ENCODE measurements at places on chromosomes 5 and 9.

- no peak for DNase-seq
These were observed 87.7 kb downstream of the PDE8B start for GRCh38 chr5:77298146-77298545.

- no peak for DNase-seq
These were observed 184.4 kb downstream of the CD180 start for GRCh38 chr5:67012171-67012570.

DNA sequence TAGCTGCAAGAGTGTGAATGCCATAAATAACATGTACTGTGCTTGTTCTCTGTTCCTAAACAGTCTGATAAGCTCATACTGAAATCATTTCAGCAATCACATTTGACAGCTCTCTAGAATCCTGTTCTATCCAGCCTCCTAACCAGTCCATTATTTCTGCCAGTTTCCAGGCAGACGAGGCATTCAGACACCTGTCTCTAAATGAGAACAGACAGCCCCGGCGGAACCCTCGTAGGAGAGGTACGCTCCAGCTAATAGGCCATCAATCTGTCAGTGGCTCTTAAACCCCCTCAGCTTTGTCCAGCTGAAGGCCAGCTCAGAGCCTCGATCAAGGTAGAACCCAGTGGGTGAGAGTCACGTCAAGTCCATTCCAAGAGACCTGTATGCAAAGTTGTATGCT, 272.3 kb downstream of the GLIS3 start:
- no peak for DNase-seq

DNA sequence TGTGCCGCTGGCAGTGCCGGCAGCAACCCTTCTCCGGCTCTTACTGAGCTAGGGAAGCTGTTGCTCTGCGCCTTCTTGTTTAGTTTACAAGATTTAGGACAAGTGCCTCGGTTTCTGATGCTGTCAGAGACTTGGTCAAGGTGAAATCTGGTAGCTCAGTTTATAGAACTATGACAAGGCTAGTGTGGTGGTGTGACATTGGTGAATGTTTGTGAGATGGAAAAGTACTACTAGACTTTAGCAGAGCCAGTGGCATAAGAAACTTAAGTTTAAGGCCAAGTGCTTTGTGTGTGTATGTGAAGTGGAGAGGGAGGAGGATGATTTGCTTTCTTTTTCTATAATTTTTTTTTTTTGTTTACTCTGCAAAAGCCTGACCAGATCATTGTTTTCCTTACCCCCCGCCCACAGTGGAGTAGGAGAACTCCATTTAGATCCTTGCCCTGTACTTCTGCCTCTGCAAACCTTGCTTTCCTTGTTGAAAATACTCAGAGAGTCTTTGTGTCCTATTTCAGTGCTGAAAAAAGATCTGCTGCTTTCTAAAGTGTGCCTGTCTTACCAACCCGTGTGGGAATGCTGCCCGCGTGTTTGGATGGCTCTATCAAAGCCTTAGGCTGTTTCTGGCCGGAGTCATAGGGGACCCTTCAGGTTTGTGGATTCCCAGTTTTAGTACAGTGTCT, 75.9 kb downstream of the TRIO start:
- DNase-seq, result no peak

GRCh38 chr9:92762781-92763708, 1.6 kb downstream of the BICD2 start:
- DNase-seq, result no peak

DNA sequence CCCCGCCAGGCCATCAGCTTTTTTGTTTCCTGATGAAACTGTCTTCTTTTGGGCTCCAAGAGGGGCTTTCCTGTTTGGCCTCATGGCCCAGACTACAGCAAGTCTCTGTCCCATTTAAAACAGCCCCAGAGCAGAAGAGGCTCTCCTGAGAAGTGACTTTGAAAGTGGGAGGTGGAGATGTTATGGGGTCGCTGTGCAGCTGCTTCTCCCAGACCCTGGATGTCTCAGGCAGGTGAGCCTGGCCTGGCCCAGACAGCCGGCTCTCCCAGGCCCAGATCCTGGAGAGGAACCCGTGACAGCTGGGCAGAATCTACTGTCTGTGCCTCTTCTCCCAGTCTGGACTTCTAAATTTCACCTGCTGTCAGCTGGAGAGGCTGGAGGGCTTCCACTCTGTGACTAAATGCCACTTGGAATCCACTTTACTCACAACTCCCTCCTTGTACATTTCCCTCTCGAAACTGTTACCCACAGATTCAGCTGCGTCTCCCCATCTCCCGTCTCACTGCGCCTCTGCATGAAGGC, 20.6 kb downstream of the FAM78A start:
- no peak for DNase-seq

- no peak for DNase-seq
These were observed 99.3 kb downstream of the KLF4 start for GRCh38 chr9:107390279-107390678.

GRCh38 chr5:76617675-76618074, 5.5 kb downstream of the F2RL2 start:
- DNase-seq, result no peak

- DNase-seq, result no peak
These were observed 32.9 kb upstream of the TGFBR1 start for GRCh38 chr9:99072040-99072394.

DNA sequence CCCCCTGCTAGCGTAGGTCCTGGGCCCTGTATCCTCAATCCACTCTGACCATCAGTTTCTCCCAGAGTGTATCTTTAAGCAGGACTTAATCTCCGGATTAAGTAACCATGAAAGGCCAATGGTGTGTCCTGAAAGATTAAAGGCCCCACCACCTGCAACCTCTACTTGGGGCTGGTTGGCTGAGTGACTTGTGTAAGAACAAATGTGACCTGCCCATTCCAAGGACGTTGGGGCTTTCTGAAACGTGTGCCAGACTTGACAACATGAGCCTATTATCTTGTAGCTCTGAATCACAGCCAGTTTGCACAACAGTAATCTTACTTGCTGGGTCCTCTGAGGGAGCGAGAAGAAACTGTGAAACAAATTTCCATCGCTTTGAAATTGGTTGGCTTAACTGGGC, 3.1 kb upstream of the PRELID2 start:
- DNase-seq, result no peak

- no peak for DNase-seq
These were observed 33.3 kb downstream of the SH3PXD2B start for GRCh38 chr5:172421020-172421419.

GRCh38 chr5:1118231-1118698, 6.4 kb upstream of the SLC12A7 start:
- DNase-seq, result peak; percentile 78

- DNase-seq, result no peak
These were observed 192.0 kb downstream of the IRX1 start for GRCh38 chr5:3787604-3788003.

DNA sequence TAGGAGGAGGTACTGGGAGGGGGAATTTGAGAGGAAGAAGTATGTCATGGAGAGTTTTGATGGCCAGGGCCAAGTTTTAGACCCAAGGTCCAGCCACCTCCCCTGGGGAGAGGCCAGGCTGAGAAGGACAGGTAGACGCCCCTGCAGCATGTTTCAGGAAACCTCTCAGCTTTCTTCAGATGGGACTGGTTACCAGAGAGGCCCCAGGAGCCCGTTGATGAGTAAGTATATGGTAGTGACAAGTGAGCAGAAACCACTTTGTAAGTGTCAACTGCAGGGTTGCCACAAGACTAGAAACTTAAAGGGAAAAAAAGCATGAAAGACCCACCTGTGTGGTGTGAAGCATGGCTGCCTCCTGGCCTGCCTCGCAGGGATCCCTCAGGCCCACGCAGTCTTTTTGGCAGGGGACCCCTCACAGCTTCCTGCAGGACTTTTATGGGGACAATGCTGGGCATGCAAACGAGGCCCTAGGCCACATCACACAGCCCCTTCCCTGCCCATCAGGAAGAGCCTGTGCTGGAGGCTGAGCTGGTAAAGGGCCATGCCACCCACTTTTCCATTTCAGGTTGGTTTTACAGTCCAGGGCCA, 255.9 kb downstream of the FSTL4 start:
- DNase-seq, result no peak

DNA sequence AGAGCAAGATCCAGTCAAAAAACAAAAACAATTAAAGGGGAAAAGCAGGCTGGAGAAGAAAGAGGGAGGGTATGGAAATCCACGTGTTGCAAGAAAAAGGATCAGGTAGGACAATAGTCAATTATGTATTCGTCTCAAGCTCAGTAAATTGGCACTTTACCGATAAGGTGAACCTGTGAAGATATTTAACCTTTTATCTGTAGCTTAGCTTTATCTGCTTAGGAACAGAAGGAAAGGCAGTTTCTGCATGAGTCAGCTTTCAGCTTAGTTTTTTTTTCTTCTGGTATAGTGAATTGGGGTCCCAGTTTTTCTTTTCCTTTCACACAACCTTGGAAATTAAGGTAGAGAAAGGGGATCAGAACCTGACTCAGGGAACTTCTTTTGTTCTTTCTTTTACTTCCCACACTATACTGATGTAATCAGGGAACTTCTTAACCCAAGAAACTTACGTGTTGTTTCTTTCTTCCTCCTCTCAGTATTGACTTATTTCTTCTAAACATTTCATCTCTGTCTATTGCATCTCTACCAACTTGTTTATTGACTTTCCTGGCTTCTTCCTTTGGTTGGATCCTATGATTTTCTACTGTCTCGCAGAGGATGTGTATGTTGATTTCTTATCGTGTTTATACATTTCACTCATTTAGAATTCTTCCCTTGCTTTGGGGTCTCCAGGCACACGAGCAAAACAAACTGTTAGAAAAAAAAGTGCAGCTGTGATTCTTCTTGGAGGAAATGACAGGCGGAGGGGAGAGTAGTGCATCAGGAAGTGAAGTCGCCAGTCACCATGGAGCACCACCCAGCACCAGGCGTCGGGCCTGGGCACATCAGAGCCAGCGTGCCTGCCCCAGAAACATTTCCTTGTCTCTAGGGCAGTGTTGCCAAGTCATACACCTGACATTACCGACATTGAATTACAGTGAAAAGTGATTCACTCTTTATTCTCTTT, 123.0 kb upstream of the LHFPL2 start:
- DNase-seq, result no peak

DNA sequence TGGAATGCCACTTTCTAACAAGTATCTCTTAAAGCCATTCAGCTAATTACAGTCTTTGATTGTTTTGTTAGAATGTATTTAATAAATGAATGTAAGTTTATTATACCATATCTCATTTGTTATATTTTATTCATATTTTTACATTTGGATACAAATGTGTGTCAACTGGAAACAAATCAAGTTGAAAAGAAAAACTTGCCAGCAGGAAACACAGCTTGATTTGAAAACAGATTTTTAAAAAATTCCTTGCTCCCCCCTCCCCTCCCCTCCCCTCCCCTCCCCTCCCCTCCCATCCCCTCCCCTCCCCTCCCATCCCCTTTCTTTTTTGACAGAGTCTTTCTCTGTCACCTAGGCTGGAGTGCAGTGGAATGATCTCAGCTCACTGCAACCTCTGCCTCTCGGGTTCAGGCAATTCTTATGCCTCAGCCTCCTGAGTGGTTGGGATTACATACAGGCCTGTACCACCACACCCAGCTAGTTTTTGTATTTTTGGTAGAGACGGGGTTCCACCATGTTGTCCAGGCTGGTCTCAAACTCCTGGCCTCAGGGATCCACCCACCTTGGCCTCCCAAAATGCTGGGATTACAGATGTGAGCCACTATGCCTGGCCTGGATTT, 227.6 kb downstream of the WDR70 start:
- no peak for DNase-seq

- DNase-seq, result no peak
These were observed 37.5 kb downstream of the ERGIC1 start for GRCh38 chr5:172871536-172871935.

DNA sequence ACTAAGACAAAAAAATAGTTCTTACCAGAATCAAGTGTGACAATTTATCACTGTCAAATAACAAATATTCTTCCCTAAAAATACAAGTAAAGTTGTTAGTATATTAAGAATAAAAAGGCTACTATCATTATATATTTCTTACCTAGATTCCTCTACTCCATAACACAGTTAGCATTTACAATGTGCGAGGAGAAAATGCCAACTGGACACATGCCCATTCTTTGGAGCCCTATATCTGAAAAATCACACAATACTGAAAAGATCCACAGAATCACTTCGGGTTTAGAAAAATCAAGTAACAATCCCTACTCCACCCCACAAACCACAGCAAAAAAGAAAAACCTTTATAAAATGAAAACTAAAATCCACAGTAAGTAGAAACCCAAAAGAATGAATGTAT, 70.9 kb downstream of the PKD2L2 start:
- DNase-seq, result no peak

- DNase-seq, result no peak
These were observed 67.1 kb upstream of the PLPP6 start for GRCh38 chr9:4594994-4595393.

DNA sequence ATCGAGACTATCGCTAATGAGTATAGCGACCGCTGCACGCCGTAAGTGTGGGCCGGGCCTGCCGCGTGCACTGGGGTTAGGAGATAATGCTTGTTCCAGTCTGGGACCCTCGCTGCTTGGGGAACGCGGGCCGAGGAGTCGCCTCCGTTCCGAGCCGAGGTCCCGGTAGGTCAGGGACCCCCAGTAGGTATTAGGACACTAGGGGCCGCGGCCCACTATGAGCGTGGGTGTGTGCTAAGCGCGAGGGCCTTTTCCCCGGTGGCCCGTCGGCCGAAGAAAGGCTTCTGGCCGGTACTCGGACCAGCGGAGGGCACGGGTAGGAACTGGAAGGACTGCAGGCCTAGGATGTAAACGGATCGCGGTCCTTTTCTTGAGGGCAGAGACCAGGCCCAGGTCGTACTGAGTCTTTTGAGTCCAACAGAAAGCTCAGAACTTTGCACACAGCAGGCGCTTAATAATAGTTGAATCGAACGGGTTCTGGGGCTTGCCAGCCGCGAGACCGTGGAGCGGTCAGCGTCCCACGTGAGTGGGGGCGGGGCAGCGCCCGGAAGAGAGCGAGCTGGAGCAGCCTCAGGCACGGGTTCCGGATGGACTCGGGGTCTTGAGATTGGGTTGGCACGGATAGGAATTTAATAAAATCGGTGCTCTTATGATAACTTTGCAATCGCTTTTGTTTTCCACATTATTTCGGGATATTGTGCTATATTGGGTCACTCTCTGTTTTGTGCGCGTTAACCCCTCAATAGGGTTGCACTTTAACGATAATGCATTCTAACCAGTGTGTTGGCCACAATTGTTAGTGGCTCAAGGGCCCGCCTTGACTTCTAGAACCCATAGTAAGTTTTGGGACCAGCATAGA, 733 bp downstream of the HSPA4 start:
- peak; percentile 16 for DNase-seq

DNA sequence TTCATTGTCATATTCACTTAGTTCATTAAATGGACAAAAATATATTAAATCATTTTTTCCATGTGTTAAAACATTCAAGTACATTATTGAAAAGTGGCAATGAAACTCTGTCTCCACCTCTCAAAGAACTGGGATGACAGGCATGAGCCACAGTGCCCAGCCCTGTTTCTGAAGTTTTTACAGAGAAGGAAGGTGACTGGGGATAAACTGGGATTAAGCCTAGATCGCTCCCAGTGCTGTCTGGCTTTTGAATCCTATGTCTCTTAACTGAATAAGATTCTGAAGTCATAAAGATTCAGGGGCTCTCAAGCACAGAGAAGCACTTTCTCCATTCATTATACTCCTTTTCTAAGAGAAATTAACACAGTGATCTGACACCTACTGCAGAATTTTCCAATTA, 88.3 kb downstream of the SLC38A9 start:
- DNase-seq, result no peak

GRCh38 chr5:132770476-132771159, 6.4 kb downstream of the SEPTIN8 start:
- no peak for DNase-seq

GRCh38 chr9:27963836-27964235, 390.6 kb upstream of the C9orf72 start:
- DNase-seq, result no peak

Measured in NCI-H2029 treated with DMSO at 0.1 percent for 48 hours (cell line).